ENCODE measurements at places on chromosomes 1 and 21.

DNA sequence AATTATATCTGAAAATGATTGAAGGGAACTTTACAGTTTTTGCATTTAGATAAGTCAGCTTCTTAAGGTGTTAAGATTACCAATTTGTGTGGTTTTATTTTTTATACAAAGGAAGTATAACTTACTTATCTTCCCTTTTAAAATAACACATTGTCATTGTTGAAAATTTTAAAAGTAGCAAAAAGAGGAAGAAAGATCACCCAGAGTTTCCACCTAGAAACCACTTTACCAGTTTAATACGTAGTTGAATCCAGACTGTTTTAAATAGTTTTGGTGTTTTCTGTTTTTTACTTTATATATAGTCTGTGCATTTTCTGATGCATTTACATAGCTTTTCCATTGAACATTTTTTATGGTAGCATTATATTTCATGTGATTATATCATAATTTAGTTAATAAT, 6.1 kb downstream of the CCDC18 start:
- no peak for DNase-seq

GRCh38 chr1:87044424-87044823, 130.0 kb downstream of the HS2ST1 start:
- no peak for DNase-seq

- DNase-seq, result no peak
Measured at GRCh38 chr1:17636612-17637011, 97.1 kb downstream of the ARHGEF10L start.

DNA sequence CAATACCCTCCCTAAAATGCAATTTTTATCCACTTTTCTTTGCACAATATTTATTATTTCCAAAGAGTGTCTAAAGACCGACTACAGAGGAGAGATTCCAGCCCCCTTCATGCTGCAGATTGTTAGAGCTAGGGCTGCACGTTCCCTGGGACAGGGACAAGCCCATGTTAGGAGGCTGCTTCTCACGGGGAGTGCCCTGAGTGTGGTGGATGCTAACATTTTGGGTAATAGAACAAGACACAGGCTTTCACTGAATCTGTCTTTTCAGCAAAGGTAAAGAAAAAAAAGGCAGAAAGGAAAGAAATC, 125.4 kb downstream of the RIPK4 start:
- no peak for DNase-seq

GRCh38 chr1:43329995-43330751, 7.4 kb upstream of the MPL start:
- DNase-seq, result peak; percentile 44

DNA sequence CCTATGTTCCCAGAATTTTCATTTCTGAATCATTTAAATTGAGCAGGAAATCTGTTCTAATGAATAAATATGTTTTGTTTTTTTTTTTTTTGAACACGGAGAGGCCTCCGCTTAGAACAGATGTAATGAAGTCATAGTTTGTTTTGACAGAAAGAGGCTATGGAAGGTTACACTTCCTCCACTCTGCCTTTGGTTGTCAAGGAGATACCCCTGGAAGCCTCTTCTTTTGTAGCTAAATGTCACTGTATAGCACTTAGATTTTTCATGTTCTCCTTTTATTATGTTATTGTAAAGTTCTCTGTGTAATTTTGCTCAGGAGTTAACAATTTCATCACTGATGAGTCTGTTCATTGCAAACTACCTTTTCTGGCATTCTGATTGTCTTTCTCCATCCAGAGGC, 22.7 kb upstream of the GNG12 start:
- DNase-seq, result no peak

DNA sequence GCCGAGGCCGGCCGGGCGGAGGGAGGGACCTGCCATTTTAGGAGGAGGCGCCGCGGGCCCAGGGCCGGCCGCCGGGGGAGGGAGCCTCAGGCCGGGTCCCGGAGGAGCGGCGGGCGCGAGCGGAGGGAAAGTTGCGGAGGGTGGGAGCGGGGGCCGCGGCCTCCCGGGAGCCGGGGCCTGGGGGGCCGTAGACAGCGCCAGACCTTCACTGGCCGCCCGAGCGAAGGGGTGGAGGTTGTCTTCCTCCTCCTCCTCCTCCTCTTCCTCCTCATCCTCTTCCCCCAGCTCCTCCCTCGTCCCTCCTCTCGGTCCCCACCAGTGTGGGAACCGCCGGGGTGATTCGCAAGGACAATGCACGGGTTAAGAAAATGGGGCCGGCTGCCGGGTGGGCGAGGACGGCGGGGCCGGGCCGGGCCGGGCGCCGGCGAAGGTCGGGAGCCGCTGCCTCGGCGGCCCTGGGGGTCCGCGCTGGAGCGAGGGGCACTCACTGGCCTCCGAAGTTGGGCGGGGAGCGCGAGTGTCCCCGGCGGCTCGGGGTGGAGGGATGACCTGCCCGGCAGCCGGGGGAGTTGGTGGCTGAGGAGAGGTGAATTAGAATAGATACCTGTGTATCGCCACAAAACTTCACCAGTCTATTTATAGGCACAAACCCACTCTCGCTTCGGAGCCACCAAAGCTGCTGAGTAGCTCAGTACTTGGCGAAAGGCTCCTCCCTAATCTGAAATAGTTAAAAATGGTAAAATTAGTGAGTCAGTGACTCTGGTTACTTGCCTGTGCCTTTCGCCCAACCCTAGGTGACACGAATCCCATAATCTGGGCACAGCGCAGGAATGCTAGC, 1.3 kb downstream of the DYRK1A start:
- DNase-seq, result peak; percentile 4

DNA sequence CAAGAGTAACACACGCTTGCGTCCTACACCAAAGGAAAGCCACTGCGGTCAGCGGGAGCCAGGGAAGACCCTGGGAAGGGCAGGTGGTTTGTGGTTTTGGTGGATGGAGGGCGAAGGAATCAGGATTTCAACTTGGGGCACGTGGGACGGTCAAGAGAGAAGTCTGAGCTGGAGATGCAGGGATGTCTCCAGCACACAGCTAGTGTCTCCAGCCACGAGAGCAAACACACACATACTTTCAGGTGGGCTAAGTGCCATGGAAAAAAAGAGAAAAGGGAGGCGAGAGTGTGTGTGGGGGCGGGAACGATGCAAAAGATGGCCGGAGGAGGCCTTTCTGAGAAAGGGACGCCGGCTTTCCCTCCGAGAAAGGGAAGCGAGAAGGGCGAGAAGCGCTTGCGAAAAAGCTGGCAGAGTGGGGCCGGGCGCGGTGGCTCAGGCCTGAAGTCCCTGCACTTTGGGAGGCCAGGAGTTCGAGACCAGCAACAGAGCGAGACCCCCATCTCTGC, 1.4 kb upstream of the SRRM1 start:
- DNase-seq, result peak; percentile 7

DNA sequence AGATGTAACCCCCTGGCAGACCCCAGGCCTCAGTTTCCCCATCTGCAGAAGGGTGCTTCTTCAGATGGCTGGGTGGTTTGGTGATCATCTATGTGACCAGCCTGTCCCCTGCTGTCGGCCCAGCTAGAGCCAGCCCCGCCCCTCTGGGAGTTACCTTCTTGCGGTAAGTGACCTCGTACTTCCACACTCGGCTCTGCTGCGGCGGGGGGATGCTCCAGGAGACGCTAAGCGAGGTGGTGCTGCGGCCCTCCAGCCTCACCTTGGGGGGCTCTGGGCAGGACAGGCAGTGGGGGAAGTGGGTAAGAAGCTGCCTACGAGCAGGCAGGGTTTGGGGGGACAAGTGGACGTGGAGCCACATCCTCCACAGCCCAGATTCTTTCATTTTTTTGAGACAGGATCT, 20.4 kb downstream of the EPHA2 start:
- no peak for DNase-seq

DNA sequence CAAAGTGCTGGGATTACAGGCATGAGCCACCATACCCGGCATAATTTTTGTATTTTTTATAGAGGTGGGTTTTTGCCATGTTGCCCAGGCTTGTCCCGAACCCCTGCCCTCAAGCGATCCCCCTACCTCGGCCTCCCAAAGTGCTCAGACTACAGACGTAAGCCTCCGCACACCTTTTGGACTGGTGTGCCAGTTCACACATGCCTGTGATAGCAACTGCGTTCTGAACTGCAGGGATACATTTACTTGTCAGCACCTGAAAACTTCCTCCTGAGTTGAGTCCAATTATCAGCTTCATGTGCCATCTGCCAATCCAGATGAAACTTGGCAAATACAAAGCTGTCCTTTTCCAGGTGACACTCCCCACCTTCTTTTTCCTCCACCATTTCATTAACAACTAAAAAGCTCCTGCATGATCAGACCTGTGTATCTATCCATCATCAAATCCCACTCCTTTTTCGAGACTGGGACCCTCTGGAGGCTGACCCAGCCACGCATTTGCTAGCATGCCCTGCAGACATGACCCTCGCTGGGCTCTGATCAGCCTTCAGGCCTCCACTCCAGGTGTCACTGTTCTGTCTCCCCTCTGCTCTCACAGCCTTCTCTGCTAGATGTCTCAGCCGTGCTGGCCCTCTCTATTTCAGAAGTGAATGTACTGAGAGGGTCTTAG, 2.1 kb upstream of the DEGS1 start:
- DNase-seq, result no peak

- no peak for DNase-seq
Measured at GRCh38 chr21:33206771-33207281, 22.9 kb upstream of the IFNAR2 start.

DNA sequence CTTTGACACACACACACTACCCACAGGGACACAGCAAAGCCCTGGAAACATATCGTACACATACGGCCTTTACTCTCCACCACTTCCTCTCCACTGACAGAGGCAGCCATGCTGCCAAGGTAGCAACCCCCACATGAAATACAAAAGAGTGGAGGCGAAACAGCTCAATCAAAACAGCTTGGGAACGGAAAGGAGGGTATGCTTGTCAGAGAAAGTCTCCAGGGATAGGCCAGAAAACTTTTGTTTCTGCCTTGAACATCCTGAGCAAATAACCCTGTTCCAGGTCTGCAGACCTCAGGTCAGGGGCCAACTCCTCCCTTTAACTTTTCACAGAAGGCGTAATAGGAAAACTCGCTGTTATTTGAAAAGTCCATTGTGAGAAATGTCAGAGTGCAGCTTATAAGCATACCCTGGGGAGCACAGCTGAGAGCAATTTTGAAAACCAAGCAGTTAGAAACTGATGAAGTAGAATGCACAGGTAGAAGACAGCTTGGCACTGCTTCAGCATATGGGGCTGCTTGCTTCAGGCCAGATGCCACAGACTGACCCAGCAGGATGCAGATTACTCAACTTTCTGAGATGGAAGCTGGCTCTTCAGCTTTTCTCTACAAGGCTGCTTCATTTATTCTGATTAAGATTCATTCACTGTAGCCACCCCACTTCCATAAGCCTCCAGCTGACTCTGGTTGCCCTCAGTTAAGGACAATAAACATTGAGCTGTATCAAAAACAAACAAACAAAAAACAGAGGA, 18.0 kb downstream of the KIAA0319L start:
- DNase-seq, result no peak

DNA sequence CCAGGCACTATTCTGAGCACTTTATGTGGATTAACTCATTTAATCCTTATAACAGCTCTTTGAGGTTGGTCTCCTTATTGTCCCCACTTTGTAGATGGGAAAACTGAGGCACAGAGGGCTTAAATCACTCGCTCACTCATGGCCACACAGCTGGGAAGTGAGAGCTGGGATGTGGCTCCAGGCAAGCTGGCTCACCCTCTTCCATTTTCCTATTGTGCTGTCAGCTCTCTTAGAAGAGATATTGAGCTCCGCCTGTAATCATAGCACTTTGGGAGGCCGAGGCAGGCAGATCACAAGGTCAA, 3.8 kb upstream of the COL8A2 start:
- DNase-seq, result no peak

All from stimulated activated CD4-positive, alpha-beta T cell treated with anti-CD3 and anti-CD28 coated beads, Interleukin-12 subunit alpha, Interleukin-12 subunit beta, amount 100 ng/mL, for 24 hours (primary cell).